ENCODE measurements at places on chromosomes 7 and 10.

DNA sequence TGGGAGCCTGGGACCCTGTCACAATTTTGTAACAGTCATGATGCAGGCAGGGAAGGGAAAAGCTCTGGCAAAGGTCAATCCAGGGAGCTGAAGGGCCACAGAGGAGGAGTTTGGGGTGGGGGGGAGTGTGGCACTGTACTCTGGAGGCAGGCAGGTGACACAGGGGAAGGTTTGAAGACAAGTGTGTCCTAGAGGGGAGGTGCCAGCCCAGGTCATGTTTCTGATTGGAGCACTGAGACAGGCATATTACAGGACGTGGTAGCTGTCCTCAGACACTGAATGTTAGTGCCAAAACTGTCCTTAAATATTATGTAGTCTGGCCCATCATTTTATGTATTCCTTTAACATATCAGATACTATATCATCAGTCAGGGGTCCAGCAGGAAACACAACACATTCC, 75.6 kb upstream of the LRRC4 start:
- no peak for DNase-seq

DNA sequence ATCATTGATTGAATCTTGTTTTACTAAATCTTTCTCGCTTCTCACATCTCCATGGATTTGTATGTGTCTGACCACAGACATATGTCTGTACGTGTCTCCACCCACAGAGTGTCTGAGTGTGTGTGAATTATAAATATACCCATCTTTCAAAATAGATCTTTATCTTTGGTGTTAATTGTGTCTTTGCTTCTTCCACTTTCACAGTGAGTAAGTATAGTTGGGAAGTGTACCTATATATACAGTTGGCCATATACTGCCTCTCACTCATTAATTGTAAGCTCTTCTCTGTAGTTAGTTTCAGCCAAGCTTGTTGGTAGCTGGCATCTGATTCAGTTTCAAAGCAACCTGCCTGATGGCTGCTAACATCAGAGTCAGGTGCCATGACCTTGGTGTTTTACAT, 18.4 kb downstream of the EEPD1 start:
- DNase-seq: no peak

GRCh38 chr7:140070546-140070945, 7.8 kb upstream of the PARP12 start:
- no peak for DNase-seq

DNA sequence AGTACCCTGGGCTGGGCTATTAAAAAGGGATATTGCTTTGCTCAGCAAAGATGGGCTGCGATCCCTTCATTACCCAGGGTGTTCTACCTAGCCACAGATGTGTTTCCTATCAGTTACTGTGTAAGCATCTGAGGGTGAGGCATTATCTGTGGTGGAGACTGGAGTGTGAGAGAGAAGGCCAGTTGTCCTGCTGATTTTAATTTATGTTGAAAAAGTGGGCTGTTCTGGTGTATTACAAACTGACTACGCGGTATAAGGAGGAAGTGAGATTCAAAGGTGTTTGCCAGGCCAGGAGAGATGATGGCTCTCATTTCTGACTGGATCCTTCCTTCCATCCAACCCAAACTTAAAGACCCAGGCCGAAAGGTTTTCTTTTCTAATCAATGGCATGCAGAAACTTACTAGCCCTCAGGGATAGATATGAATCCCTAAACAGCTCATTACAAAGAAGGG, 7.6 kb downstream of the TCF7L2 start:
- DNase-seq: no peak

GRCh38 chr10:110361800-110362456, 57.2 kb upstream of the SMNDC1 start:
- no peak for DNase-seq
